ENCODE measurements at places on chromosomes 12 and 14.

DNA sequence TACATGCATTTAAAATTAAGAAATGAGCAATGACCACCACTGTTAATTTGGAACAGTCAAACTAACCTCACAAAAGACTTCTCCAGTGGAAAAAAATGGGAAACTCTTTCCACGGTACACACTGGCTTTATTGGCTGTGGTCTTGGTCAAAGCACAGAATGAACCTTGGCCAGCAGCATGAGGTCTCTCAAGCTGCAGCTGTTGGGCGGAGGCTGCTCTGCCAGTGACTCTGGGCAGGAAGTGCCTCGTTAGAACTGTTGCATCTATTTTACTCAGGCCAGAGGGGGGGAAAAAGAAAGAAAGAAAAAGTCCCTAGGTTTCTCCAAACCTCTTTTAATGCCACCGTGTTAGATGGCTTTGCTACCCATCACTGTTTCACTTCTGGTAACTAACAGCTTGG is 279.8 kb upstream of the DIO2 start:
- no peak for DNase-seq

DNA sequence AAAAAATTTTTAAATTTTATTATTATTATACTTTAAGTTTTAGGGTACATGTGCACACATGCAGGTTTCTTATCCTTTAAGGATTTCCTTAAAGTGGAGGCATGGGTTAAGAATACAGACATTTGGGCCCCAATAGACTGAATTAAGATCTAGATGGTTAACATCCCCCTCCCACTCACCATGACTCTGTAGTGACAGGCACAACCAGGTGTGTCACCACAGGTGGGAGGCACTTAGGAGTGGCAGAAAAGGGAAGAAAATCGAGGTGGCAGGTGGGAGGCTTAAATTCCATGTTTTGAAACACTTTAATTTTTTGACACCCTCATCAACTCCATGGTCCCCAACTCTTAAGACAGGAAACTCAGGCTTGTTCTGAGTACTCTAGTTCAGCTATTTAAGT is 37.6 kb upstream of the GRIP1 start:
- DNase-seq = no peak

- no peak for DNase-seq
Observed at GRCh38 chr14:26448181-26448855, 149.5 kb downstream of the NOVA1 start.

DNA sequence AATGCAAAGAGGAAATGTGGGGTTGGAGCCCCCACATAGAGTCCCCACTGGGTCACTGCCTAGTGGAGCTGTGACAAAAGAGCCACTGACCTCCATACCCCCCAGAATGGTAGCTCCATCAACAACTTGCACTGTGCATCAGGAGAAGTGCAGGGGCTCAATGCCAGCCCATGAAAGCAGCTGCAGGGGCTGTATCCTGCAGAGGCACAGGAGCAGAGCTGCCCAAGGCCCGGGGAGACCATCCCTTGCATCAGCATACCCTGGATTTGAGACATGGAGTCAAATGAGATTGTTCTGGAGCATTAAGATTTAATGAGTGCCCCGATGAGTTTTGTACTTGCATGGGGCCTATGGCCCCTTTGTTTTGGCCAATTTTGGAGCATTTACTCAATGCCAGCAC is 1023.6 kb downstream of the VRK1 start:
- DNase-seq = no peak

- no peak for DNase-seq
Observed at GRCh38 chr12:121318121-121318520, 21.6 kb upstream of the CAMKK2 start.

DNA sequence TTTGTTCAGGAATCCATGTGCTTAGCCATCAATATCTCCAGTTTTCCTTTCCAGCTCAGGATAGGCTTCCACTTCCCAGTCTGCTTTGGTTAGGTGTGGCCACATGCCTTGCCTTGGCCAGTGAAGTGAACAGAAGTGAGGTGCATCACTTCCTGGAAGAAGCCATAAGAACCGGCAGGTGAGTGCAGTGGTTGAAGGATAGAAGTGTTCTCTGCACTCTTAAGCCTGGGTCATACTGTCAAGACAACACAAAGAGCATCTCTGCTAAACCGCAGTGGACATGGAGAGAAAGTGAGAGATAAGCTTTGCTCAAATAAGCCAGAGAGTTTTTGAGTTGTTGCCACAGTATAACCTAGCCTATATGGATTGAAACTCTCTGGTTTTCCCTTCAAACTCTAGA is 11.4 kb downstream of the GNG2 start:
- no peak for DNase-seq
